ENCODE measurements at places on chromosomes 2 and 18.

- DNase-seq: no peak
- no peaks in the 10 kb centered on the region for H3K27me3 ChIP-seq
- H3K36me3 ChIP-seq: no peaks in the 10 kb centered on the region
These were observed 26.3 kb downstream of the ACSL3 start for GRCh38 chr2:222887124-222887523.

- no peak overlapping the region for H3K27ac ChIP-seq
- H3K4me3 ChIP-seq: no peak overlapping the region
These were observed 46.4 kb upstream of the SPP2 start for GRCh38 chr2:234003972-234004617.

- no peak overlapping the region for H3K27ac ChIP-seq
- no peaks in the 10 kb centered on the region for H3K27me3 ChIP-seq
- H3K4me3 ChIP-seq: no peak overlapping the region
These were observed 26.6 kb upstream of the TEX44 start for GRCh38 chr2:231565887-231566594.

- peaks cover 2% of the 10 kb centered on the region for H3K4me1 ChIP-seq
- DNase-seq: no peak
- H3K36me3 ChIP-seq: no peaks in the 10 kb centered on the region
- no peak overlapping the region for H3K4me3 ChIP-seq
- H3K27ac ChIP-seq: no peak overlapping the region
These were observed 53.3 kb downstream of the CCDC148 start for GRCh38 chr2:158403237-158403636.

GRCh38 chr2:88606371-88607030 lies 20.8 kb downstream of the EIF2AK3 start:
- no peak overlapping the region for H3K4me3 ChIP-seq
- no peaks in the 10 kb centered on the region for H3K27me3 ChIP-seq
- no peak for DNase-seq
- H3K27ac ChIP-seq: no peak overlapping the region
- no peaks in the 10 kb centered on the region for H3K36me3 ChIP-seq

DNA sequence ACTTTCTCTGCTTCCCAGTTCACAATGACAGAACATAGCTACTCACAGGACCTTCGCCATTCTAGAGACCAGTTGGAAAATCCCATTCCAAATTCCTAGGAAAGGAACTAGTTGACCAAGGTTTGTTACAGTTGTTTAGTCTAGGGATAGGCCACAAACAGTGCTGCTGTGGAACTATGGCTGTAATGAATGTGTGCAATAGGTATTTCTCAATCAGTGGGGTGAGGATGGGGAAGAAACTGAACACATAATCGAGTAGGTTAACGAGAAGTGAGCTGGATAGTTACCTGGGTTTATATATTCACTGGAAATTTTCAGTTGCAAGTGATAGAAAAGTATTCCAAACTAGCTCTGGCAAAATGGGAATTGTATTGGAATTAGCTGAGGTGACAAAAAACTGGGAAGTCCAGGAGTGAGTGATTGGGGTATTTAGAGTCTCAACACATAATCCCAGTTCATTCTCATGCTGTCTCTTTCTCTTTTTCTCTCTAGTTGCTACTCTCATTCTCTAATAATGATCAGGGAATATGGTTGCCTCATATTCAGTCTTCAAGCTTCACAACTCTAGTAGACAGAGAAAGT lies 18.2 kb upstream of the HMSD start:
- H3K27ac ChIP-seq: no peak overlapping the region
- H3K36me3 ChIP-seq: no peaks in the 10 kb centered on the region
- H3K4me1 ChIP-seq: no peaks in the 10 kb centered on the region
- H3K4me3 ChIP-seq: no peak overlapping the region

DNA sequence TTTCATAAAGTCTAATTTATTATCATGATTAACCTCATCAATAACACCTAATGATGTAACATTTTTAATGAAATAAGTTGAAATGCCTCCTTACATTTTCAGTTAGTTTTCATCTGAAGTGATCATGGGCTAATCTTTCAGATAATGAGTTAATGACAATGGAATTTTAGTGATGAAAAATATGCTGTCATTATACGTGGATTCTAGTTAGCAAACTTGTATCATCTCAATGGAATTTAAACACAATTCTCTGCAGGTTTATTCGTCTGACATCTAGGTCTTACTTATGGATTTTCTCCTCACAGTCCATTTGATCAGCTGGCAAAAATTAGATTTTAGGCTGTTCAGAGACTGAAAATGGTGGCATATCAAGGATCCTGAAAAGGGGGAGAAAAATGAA lies 885.0 kb downstream of the SLC4A3 start:
- peaks cover 9% of the 10 kb centered on the region for H3K4me1 ChIP-seq
- H3K36me3 ChIP-seq: no peaks in the 10 kb centered on the region
- no peaks in the 10 kb centered on the region for H3K27me3 ChIP-seq
- no peak overlapping the region for H3K4me3 ChIP-seq
- no peak for DNase-seq

GRCh38 chr2:162917626-162918025 lies 79.1 kb upstream of the KCNH7 start:
- no peaks in the 10 kb centered on the region for H3K4me1 ChIP-seq
- H3K36me3 ChIP-seq: no peaks in the 10 kb centered on the region
- DNase-seq: no peak
- H3K27me3 ChIP-seq: no peaks in the 10 kb centered on the region

GRCh38 chr18:68940754-68941153 lies 142.9 kb downstream of the CCDC102B start:
- no peaks in the 10 kb centered on the region for H3K27me3 ChIP-seq
- H3K27ac ChIP-seq: no peak overlapping the region
- DNase-seq: no peak
- H3K4me3 ChIP-seq: no peak overlapping the region

GRCh38 chr2:20135631-20136050 lies 84.2 kb upstream of the LAPTM4A start:
- no peak overlapping the region for H3K27ac ChIP-seq
- no peak overlapping the region for H3K4me3 ChIP-seq
- H3K27me3 ChIP-seq: peaks cover 7% of the 10 kb centered on the region

DNA sequence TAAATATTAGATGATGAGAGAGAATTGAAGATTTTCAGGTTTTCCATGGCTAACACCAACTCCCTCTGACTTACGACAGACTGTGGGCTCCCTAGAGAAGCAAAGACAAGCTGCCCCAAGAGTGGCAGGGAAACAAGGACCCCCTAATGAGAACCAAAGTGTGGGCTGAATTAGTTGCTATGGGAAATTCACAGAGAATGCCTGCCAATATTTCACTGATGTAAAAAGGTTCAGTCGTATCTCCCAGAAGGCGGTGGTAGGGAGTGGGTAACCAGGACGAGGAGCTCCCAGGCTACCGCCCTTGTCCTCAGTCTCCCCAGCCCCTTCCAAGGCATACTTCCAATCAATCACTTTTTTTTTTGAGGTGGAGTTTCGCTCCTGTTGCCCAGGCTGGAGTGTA lies 113.6 kb downstream of the LAMA1 start:
- no peak overlapping the region for H3K4me3 ChIP-seq
- no peak overlapping the region for H3K27ac ChIP-seq
- no peaks in the 10 kb centered on the region for H3K4me1 ChIP-seq
- H3K36me3 ChIP-seq: peaks cover 15% of the 10 kb centered on the region

DNA sequence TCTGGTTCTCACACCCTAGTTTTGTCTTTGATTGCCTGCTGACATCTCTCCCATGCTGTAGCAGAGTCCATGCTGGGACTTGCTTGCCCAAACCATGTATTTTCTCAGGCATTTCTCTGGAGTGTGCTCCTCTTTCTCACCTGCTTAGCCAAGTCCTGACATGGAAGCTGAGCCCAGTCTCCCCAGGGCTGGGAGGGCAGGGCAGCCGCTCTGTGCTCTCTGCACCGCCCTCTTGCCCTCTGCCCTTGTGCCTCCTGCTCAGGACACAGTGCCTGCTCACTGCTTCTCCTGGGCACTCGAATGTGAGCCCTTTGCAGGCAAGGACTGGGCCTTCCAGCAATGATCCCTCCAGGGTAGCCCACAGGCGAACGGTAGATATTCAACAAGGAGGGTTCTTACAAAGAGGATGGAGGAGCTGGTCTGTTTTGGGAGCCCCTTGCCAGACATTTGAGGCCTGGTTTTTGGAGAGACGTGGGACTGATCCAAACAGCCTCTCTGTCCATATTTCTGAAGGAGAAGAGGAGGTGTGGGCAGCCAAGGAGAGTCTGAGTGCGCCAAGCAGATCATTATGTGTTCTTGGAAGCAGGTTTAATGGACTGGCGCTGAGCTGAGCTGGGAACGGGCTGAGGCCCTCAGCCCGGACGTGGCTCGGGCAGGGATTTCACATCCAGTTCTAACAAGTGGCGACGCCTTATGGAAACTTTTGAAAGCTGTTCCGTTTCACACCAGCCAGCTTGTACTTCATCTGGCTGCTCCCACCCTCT lies 4.0 kb downstream of the SLC14A2 start:
- H3K36me3 ChIP-seq: no peaks in the 10 kb centered on the region
- H3K4me3 ChIP-seq: no peak overlapping the region
- DNase-seq: no peak

DNA sequence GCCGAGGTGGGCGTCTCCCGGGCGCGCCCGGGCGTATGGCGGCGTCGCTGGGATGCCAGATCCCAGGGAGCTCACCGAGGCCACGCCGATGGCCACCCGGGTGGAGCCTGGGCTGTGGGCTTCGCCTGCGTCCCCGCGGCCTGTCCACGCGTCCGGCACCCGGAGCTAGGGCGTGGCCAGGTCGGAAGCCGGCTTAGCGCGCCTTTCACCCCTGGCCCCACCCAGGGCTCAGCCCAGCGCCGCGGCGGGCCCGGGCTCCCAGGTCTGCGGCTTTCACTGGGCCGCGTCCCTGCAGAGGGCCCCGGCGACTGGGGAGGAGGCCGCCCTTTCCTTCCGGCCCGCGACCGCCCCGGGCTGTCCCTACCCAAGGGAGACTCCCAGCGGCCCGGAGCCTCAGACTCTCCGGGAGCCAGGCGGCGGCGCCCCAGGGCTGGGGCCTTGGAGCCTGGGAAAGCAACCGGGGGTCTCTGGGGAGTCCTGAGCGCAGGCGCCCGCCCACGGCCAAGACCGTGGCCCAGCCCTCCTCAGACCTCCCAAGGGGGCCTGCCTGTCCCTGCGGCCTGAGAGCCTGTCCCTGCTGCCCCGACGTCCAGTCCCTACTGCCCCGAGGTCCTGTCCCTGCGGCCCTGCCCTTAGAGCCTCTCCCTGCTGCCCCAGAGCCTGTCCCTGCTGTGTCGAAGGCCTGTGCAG lies 36.3 kb upstream of the ITM2C start:
- no peaks in the 10 kb centered on the region for H3K36me3 ChIP-seq
- no peaks in the 10 kb centered on the region for H3K27me3 ChIP-seq
- no peaks in the 10 kb centered on the region for H3K4me1 ChIP-seq
- DNase-seq: no peak
- H3K4me3 ChIP-seq: peak overlapping the region; percentile 49

DNA sequence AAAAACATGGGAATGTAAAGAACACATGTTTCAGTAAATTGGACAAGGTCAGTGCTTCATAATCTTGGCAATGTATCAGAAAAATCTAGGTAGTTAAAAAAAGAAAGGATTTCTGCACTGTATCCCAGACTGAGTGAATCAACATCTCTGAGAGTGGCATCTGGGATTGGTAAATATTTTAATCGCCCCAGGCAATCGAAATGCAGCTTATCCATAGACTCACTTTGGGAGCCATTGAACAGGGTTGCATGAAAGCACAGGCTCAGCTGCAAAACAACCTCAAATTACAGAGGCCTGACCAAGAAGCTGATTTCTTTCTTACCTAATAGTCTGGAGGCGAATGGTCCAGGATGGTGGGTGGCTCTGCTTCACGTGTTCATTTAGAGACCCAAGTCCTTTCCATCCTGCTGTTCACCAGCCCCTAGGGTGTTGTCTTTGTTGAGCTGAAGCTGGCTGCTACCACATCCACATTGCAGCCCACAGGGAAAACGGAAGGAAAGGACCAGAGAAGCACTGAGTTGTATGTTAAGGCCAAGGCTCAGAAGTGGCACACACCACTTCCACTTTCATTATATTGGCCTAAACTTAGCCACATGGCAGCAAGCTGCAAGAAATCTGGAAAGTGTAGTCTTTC lies 59.0 kb downstream of the MOGAT1 start:
- H3K27me3 ChIP-seq: no peaks in the 10 kb centered on the region
- H3K4me3 ChIP-seq: no peak overlapping the region
- H3K36me3 ChIP-seq: no peaks in the 10 kb centered on the region
- no peaks in the 10 kb centered on the region for H3K4me1 ChIP-seq
- H3K27ac ChIP-seq: no peak overlapping the region
- DNase-seq: no peak

GRCh38 chr2:112699984-112700667 lies 20.7 kb upstream of the NT5DC4 start:
- no peak for DNase-seq
- no peaks in the 10 kb centered on the region for H3K27me3 ChIP-seq
- no peak overlapping the region for H3K4me3 ChIP-seq
- H3K36me3 ChIP-seq: no peaks in the 10 kb centered on the region
- no peaks in the 10 kb centered on the region for H3K4me1 ChIP-seq
- no peak overlapping the region for H3K27ac ChIP-seq

- no peaks in the 10 kb centered on the region for H3K4me1 ChIP-seq
- no peaks in the 10 kb centered on the region for H3K27me3 ChIP-seq
- no peaks in the 10 kb centered on the region for H3K36me3 ChIP-seq
- DNase-seq: no peak
- H3K27ac ChIP-seq: no peak overlapping the region
These were observed 160.4 kb upstream of the FOSL2 start for GRCh38 chr2:28232295-28232694.

DNA sequence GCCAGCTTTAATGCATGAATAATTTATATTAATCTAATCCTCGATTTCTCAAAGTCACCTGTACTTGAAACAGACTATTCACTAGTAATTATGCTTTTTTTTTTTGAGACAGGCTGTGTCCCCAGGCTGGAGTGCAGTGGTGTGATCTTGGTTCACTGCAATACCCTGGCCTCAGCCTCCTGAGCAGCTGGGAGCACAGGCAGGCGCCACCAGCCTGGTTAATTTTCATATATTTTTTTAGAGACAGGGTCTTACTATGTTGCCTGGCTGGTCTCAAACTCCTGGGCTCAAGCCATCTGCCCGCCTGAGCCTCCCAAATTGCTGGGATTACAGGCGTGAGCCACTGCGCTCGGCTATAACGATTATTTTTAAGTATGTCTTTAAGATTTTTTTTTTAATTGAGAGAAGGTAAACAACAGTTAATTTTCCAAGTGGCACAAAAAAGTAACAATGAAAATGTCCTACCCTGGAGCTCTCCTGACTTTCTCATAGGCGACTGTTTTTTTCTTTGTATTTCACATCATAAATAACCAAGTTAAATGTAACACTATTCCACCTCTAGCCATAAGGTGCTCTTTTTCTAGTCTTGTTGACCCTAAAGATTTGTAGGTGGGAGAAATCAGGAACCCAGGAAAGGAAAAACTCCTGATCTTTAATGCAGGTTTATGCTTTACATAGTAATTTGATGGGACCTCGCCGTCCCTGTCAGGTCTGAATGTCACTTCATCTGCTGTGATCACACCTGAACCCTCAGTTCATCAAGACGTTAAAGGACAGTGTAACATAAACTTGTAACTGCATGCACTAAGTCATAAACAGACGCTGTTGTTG lies 1.3 kb upstream of the ANKRD12 start:
- H3K27me3 ChIP-seq: no peaks in the 10 kb centered on the region
- peak overlapping the region; percentile 92 for H3K27ac ChIP-seq
- DNase-seq: no peak
- peaks cover 20% of the 10 kb centered on the region for H3K36me3 ChIP-seq
- H3K4me1 ChIP-seq: peaks cover 3% of the 10 kb centered on the region

- no peaks in the 10 kb centered on the region for H3K36me3 ChIP-seq
- no peak overlapping the region for H3K27ac ChIP-seq
- H3K27me3 ChIP-seq: no peaks in the 10 kb centered on the region
- DNase-seq: no peak
- H3K4me3 ChIP-seq: no peak overlapping the region
These were observed 352.7 kb downstream of the TSN start for GRCh38 chr2:122108186-122108585.

Measured in H1 (cell line).